Keratinocyte (primary cell): ENCODE measurements at places on chromosomes 7 and 10.

GRCh38 chr7:69722843-69723242 is 124.6 kb downstream of the AUTS2 start:
- DNase-seq: peak; percentile 62

GRCh38 chr7:63008366-63008765 is 990.3 kb upstream of the ZNF722 start:
- DNase-seq: no peak

DNA sequence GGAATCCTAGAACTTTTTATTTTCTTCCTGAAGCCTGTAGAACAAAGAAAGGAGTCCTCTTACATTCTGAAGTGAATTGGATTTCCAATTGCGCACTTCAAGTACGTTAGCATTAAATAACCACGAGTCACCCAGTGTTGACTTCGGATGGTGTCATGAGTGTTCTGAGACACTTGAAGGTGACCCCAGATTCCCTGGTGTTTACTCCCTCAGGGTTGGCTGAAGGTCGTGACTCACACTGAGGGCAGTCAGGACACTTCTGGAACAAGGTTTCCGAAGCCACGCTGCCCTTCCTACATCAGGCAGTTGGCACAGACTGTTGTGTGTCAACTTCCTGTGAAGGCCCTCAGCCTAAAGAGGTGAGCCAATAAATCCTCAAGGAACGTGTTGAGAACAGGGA is 186.6 kb upstream of the CELF2 start:
- DNase-seq: peak; percentile 56

DNA sequence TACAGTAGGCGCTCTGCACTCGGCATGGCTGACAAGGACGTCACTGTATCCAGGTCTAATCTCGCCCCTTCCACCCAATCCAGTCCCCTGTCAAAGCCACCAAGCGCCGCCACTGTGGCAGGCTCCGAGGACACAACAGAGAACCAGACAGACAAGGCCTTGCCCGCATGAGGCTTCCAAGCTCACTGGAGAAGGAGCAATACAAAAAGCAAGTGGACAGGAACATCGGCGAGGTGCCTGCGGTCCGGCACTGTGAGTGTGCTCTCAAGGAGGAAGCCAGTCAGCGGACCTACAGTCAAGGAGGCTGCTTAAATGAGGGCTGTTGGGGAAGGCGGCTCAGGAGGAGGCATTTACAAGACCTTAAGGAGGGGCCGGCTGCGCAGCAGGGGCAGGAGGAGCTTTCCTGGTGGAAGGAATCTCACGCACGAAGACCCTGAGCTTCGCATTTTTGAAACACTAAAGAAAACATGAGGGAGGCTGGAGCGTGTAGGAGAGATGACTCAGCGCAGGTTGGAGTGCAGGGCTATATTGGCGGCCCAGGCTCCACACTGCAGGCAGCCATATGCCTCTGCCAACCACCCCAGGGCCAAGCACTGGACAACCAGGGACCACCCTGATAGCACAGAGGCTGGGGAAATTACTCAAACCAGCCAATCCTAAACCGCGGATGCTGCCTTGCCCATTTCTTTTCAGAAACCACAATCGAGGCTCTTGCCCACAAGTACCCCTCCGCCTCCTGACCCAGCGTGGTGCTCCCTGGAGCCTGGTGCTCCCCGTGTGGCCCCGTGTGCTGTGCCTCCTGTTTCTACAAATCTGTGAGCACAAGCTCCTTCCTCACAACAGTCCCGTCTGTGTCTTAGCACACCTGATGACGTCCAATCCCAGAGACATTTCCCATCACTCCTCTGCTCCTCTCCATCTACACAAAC is 28.9 kb downstream of the GNA12 start:
- no peak for DNase-seq

GRCh38 chr10:88620441-88620840 is 33.9 kb downstream of the LIPJ start:
- DNase-seq: no peak

DNA sequence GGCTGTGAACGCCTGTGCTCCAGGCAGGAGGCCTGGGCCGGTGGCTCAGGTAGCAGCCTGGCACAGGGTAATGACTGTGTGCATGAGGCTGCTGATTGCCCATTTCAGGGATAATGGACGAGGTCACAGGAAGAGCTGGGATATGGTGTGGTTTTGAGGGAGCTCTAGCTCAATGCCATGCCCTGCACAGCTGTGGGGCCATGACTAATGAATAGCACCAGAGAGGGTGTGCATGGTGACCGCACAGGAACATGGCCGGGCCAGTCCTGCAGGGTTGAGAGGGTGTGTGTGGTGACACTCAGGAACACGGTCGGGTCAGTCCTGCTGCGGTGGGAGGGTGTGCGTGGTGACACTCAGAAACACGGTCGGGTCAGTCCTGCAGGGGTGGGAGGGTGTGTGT is 21.8 kb downstream of the NKX6-2 start:
- DNase-seq: no peak

DNA sequence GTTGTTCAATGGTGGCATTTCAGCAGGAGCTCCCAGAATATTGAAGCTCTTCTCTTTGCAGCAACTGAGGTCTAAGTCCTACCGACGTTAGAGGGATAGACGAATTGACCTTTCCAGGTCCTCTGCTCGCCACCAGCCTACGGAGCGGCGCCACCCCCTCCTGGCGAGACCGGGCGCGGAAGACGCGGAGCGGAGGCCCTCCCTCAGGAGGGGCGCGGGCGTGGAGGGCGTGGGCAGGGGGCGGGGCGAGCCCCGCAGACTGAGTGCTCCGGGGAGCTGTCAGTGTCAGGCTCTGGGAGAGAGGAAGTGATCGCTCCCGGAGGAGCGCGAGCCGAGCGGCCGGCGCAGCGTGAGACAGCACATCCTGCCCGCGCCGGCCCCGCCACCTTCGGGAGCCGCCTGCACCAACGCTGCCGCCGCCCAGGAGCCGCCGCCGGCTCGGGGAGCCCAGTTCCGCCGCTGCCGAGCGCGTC is at the start of gene DYNC1I1:
DYNC1I1 (plus strand) TSS at position 257 of the 473 bp plus-strand sequence. CDS start 32,176 bp downstream, outside the sequence.
- no peak for DNase-seq

GRCh38 chr7:47228386-47229014 is 353.4 kb downstream of the TNS3 start:
- DNase-seq: no peak

DNA sequence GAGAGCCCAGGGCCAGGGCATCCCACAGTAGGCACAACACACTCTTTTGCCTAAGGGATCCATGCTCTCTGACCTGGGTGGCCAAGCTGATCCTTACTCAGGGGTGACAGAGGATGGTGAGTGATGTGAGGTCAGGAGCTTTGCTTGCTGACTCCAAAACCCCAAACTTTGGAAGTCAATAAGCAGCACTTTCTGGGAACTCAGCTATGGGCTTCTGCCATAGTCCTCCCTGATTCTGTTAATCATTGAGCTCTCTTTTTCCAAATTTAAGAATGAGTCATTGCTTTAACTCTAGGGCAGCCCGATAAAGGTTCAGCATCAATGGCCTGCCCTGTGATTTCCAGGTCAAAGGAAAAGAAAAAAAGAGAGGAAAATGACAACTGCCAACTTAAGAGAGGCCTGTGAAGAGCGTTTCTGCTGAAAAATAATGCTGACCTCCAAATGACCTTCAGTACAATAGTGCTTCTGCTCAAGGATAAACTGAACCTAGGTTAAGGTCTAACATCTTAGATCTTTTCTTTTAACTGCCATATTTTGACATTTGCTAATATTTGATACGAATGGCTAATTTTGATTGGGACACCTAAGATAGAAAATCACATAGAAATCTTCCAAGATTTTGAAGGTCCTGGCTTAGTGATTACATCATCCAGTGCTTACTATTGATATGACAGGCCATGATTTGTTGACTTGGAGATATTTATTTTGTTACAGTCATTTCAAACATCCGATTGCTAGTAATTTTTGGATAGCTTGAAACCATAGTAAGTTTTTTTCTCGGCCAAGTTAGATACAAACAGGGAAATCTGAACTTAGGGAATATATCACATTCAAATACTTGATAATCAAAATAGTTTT is 20.8 kb upstream of the RELN start:
- DNase-seq: no peak

- DNase-seq: no peak
Observed at GRCh38 chr7:39414224-39415035, 151.8 kb upstream of the YAE1 start.

DNA sequence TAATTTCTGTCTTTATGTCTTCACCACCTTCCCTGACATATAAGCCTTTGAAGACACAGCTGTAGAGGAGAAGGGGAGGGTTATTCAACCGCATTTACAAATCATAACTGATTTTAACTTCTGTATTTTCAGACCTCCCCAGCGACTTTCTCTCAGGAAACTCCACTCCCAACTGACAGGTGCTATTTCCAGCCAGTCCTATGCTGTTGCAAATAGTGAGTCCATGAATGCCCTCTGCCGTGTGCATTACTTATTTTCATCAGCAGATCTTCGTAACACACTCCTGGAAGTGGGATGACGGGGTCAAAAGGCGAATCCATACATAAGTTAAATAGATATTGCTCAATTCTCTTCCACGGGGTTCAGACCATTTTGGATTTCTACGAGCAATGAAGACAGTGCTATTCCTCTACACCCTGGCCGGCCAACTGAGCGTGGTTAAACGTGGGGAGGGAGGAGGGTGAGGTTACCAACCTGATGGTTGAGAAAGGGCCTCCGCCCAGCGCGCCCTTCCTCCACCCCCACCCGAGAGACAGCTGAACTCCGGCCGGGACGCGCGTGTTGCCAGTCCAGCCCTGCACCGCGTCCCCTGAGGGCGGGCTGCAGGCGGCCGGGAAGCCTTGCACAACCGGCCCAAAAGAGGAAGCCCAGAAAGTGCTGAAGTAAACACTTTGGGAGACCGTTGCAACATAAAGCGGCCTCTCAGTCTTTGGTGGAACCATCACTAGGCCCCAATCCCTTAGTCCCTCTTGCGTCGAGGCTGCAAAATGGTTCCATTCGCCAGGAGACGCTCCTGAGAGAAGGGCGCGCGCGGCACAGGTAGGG is at the start of gene APBB1IP:
APBB1IP (plus strand) TSS at position 705 of the 825 bp plus-strand sequence. CDS start 53,986 bp downstream, outside the sequence.
- no peak for DNase-seq

GRCh38 chr7:83794829-83795228 is 145.9 kb upstream of the SEMA3E start:
- no peak for DNase-seq

- DNase-seq: no peak
Observed at GRCh38 chr7:140403878-140404564, at the start of gene RAB19. Gene RAB19 (plus strand): TSS chr7:140404058. CDS start chr7:140407647, 3,589 bp downstream.

GRCh38 chr7:74182453-74183090 is 8.4 kb downstream of the EIF4H start:
- DNase-seq: no peak

GRCh38 chr7:47572094-47572445 is 9.8 kb downstream of the TNS3 start:
- no peak for DNase-seq

GRCh38 chr7:145050415-145050814 is 214.6 kb upstream of the TPK1 start:
- no peak for DNase-seq

- DNase-seq: peak; percentile 78
Observed at GRCh38 chr7:154927624-154928125, 75.2 kb downstream of the PAXIP1 start.

DNA sequence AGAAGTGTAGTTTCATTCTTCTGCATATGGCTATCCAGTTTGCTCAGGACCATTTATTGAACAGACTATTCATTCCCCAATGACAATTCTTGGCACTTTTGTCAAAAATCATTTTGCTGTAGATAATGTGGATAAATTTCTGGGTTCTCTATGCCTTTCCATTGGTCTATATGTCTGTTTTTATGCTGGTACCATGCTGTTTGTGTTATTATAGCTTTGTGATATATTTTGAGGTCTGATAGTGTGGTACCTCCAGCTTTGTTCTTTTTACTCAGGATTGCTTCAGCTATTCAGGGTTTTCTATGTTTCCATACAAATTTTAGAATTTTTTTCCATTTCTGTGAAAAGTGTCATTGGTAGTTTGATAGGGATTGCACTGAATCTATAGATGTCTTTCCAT is 315.3 kb upstream of the KAT6B start:
- DNase-seq: no peak

DNA sequence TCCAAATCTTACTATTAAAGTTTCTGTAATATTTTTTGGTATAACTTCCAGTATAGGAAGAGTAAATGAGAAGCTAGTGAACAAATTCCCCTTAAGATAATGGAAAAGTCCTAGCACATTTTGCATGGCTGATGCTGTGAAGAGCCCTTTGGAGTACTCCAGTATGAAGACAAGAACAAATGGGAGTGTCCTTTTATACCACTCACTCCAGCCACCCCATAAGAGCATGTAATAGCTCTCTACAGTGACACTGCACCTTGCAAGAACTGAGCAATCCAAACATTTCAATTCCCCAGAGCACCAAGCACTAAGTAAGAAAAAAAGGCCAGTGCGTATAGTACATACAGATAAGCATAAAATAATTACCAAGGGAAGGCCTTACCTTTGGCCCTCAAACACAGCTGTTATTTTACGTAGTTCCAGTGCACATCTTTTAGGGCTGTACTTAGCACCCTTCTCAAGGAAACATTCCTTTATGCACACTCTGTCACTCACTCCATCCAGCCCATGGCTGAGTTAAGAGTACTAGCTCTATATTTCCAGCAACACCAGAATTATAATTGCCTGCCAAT is 135.4 kb downstream of the ST7 start:
- DNase-seq: no peak

DNA sequence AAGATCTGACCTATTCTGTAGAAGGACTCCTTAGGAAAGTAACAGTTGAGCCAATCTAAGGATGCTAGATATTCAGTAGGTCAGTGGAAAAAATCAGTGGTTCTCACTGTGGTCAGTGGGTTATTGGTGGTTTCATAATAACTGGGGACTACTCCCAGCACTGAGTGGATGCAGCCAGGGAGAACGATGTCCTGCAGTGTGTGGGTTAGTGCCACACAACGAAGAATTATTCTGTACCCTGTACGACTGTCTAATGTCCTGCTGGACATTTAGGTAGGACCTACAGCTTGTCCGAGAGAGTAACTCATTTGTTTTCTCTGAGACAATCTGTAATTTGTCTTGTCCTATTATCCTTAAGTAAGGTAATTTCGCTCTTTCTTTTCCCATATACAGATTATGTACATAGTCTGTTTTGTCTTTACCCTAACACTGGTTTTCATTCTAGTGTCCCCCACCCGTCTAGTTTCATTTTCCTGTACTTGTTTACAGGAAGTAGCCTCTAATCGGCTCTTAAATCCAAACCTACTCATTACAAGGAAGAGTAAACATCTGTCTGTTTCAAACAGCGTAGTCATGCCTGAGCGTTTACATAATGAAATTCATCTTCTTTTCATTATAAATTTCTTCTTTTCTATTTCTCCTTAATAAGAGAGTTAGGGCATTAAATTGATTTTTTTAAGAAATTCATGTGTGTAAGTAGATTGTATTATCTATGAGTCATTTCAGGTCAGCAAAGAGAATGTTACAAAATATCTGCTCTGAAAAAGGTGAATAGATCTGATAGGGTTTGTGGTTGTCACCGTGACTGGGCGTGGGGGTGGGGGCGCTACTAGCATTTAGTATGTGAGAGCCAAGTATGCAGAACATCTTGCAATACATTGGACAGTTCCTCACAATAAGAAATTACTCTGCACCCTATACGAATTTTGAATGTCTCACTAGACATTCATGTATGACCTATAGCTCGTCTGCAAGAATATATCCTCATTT is 8.3 kb upstream of the ZC3HAV1L start:
- DNase-seq: no peak
